ENCODE measurements at places on chromosomes 1 and 21. TPM values are rescaled to one million over a fixed set of nuclear protein-coding genes. Genes with fewer than 3 reads are reported as not detected.

Gene HMGCS2
- total RNA-seq: 135 TPM

Gene MANEAL
- total RNA-seq: 6.5 TPM

Gene HIPK1
- total RNA-seq: 68.8 TPM

Gene IFT25
- total RNA-seq: 22.6 TPM

Gene IFNLR1
- 18.8 TPM for total RNA-seq

Gene PLA2G2F
- total RNA-seq: 0.80 TPM

Gene INPP5B
- total RNA-seq: 21.5 TPM

Gene TNFRSF1B
- 31.6 TPM for total RNA-seq

Gene MSH4
- total RNA-seq: 0.66 TPM

Gene ANGPTL3
- not detected for total RNA-seq

Gene CYP4A22
- not detected for total RNA-seq

Gene SCYL3
- total RNA-seq: 13.4 TPM

Gene CAMK1G
- total RNA-seq: 0.60 TPM

Gene RHBDL2
- 23.7 TPM for total RNA-seq

Gene IQCC
- 1.1 TPM for total RNA-seq

Gene LENEP
- 0.76 TPM for total RNA-seq

Gene AMY1B
- not detected for total RNA-seq

Gene SHE
- 7.7 TPM for total RNA-seq

Gene CR1
- 7.2 TPM for total RNA-seq

Gene AUNIP
- 0.35 TPM for total RNA-seq

Gene FMO2
- total RNA-seq: 0.55 TPM

Gene B3GALT2
- 0.67 TPM for total RNA-seq

Gene PAPPA2
- 5.1 TPM for total RNA-seq

Gene VSIG8
- total RNA-seq: not detected

Gene FCAMR
- total RNA-seq: 0.41 TPM

Gene CEP350
- 53.9 TPM for total RNA-seq

Gene LMX1A
- total RNA-seq: 0.31 TPM

Gene GNG12
- 158 TPM for total RNA-seq

Gene LIN9
- total RNA-seq: 3.8 TPM

Gene SPRR1B
- total RNA-seq: not detected

Gene CLDN17
- not detected for total RNA-seq

Gene NR1I3
- not detected for total RNA-seq

Gene PDZK1
- 1.1 TPM for total RNA-seq

Gene FASLG
- 0.60 TPM for total RNA-seq

Gene LIN28A
- not detected for total RNA-seq

Gene GNAT2
- total RNA-seq: not detected

Gene KCNA3
- total RNA-seq: 1.9 TPM

Gene L1TD1
- total RNA-seq: 1.4 TPM

Gene SLAMF9
- not detected for total RNA-seq

Gene F13B
- not detected for total RNA-seq

All from mucosa of descending colon (tissue), 3 donors.